Right ventricle myocardium superior (tissue), 1 donor: ENCODE measurements at places on chromosomes 1 and 21.

DNA sequence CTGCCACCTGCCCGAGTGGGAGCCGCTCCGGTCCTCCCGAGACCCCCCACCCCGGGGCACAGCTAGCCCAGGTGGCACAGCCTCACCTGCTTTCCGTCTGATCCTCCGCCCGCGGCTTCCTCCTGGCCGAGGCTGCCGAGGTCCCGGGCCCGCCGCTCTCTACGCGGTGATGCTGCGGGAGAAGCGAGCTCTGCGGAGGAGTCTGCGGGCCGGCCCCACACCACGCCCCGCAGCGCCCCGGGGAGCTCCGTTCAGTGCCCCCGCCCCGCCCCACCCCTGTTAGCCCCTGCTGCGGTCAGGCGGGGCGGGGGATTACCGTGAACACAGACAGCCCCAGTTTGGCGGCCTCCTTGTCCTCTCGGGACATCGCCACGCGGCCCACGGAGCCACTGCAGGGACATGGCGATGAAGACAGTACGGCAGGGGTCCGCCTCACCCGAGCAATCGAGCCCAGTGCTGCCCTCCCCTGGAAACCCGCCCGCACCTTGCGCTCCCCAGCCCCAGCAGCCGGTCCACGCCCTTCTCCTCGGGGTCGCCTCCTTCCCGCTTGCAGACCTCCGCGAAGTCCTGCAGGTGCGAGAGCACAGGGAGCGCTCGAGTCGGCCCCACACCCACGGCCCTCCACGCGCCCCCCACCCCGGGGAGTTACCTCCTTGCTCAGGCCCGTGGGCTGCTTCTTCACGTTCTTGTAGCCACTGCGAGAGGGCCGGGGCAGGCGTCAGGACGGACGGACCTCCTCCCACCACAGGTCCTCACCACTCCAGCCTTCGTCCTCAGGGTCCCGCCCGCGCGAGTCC is 933 bp downstream of the C1orf35 start:
- DNase-seq: peak; percentile 55

DNA sequence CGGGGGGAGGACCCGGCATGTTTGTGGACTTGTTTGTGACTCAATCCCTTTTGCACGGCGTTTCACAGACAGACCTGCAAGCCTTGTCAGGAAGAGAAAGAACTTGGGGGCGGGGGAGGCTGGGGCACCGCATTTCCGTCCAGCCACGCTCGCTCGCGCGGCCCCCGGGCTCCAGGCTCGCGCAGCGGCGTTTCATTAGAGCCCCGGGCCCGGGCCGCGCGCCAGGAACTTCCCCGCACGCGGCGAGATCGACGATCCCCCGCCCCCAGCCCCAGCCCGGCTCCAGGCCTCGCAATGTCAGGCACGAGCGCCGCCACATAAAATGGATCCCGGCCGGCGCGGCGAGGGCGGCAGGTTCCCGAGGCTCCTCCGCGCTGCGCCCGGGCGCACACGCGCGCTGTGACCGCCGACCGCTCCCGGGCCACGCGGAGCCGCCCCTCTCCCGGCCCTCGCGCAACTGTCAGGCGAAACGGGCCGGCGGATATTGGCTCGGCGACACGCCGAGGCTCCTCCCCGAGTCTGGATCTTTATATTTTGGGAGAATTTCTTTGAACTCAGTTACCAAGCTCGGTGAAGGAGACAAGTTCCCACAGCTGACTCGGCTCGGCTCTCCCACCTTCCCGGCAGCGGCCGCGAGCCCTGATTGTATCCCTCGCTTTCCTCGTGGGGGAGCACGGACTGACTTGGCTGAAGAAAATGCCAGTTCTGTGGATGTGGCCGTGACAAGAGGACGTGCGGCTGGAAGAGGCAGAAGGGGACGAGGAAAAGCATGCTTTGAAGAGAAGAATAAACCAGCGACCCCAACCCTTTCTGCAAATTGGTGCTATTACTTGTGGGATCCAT is at the start of gene KIF26B:
KIF26B (plus strand) TSS at position 557 of the 843 bp plus-strand sequence. CDS start 440 bp downstream, outside the sequence.
- peak; percentile 48 for DNase-seq

- no peak for DNase-seq
Observed at GRCh38 chr1:185108321-185108720, 48.4 kb downstream of the TRMT1L start.

- no peak for DNase-seq
Observed at GRCh38 chr1:31444725-31445448, 31.9 kb downstream of the SERINC2 start.

- DNase-seq: no peak
Observed at GRCh38 chr1:99170516-99170915, 93.8 kb upstream of the PLPPR4 start.

GRCh38 chr1:23424293-23425192 is at the start of gene TCEA3:
Gene TCEA3 (minus strand): TSS chr1:23424748. CDS start chr1:23424633, 115 bp downstream.
- peak; percentile 75 for DNase-seq

- DNase-seq: peak; percentile 38
Observed at GRCh38 chr21:46393451-46393940, 65.2 kb upstream of the DIP2A start.

DNA sequence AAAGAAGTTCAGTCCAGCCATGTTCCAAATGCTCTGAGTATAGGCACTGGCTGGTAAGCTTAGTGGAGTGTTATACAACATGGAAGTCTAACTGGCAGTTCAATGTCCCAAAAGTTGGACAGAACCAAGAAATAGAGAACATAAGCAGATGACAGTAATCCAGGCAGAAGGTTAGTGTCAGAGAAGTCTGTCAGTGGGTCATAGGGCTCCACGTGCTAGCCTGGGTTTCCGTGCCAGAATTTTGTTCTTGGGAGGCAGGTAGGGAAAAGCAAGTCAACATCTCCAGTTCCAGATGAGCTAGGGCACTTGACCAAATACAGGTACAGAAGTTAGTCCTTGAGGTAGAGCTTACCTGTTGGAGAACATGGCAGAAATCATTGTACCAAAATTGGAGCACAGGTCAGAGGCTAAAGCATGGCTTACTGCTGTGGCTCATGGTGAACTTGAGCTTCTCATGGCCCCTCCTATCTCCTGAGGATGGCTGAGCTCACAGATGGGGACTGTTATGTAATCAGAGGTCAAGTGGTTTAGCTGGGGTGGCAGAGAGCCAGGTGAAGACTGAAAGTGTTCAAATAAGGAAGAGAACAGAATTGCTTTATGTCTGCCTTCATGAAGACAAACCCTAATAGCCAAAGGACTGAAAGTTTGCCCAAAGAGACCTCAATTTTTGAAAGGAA is 170.8 kb downstream of the NFIA start:
- peak; percentile 84 for DNase-seq

DNA sequence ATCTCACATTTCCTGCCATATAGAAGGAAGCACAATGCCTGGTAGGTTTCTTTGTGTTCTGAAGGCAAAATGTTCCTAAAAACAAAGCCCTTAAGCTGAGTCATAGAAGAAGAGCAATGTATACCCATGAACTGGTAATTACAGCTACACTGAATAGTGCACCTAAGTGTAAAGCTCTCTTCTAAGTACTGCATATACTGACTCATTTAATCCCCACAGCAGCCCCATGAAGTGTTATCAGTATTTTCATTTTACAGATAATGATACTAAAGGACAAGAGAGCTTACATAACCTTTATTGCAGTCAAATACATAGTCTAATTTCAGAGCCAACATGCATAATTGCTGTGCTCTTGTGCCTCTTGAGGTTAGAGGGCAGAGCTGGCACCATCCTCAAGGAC is 239.9 kb downstream of the DPYD start:
- DNase-seq: no peak

GRCh38 chr1:97834899-97835298 is 85.9 kb downstream of the DPYD start:
- DNase-seq: no peak

- peak; percentile 71 for DNase-seq
Observed at GRCh38 chr1:15799004-15799867, 8.2 kb downstream of the UQCRHL start.

GRCh38 chr1:28056129-28056925 is 32.1 kb downstream of the EYA3 start:
- no peak for DNase-seq

- DNase-seq: peak; percentile 82
Observed at GRCh38 chr1:36156329-36157114, 562 bp downstream of the MAP7D1 start.

GRCh38 chr1:157521056-157521455 is 31.3 kb downstream of the FCRL5 start:
- DNase-seq: no peak

- DNase-seq: no peak
Observed at GRCh38 chr1:99818063-99818699, 32.0 kb upstream of the AGL start.

DNA sequence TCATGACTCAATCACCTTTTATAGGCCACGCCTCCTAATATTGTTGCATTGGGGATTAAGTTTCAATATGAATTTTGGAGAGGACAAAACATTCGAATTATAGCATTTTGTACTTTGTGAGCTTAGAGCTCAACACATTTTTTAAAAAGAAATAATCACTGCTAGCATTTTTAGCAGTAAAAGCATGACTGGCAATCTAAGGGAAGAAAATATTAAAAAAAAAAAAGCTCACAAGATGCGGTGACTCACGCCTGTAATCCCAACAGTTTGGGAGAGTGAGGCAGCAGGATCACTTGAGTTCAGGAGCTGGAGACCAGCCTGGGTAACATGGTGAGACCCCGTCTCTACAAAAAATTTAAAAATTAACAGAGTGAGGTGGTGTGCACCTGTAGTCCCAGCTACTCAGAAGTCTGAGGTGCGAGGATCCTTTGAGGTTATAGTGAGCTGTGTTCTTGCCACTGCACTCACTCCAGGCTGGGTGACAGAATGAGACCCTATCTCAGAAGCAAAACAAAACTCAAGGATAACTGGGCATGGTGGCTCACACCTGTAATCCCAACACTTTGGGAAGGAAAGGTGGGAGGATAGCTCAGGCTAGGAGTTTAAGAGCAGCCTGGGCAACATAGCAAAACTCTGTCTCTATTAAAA is 28.8 kb upstream of the DIPK1A start:
- no peak for DNase-seq

DNA sequence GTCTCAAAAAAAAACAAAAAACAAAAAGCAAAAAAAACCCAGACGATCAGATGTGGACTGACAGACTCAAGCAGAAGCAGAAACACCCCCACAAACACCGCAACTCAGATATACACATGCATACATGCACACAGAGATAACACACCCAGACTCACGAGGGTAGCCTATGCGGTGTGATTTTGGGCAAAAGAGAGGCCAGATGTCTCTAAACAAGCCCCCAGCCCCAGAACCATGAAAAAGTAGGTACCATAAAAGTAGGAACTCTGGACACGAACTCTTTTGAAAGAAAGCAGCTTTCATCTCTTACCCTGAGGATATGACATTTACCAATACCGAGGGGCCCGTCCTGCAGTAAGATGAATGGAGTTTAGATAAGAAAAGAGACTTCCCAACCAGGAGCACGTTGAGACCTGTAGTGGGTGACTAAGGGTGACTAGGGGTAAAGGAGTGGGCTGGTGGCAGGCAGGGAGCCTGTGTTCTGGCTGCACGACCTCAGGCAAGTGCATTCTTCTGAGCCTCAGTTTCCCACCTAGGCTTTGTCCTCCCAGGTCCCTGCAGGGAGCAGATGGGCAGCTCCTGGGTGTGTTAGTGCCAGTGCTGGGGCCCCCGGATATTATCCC is 1.5 kb upstream of the TINAGL1 start:
- no peak for DNase-seq

DNA sequence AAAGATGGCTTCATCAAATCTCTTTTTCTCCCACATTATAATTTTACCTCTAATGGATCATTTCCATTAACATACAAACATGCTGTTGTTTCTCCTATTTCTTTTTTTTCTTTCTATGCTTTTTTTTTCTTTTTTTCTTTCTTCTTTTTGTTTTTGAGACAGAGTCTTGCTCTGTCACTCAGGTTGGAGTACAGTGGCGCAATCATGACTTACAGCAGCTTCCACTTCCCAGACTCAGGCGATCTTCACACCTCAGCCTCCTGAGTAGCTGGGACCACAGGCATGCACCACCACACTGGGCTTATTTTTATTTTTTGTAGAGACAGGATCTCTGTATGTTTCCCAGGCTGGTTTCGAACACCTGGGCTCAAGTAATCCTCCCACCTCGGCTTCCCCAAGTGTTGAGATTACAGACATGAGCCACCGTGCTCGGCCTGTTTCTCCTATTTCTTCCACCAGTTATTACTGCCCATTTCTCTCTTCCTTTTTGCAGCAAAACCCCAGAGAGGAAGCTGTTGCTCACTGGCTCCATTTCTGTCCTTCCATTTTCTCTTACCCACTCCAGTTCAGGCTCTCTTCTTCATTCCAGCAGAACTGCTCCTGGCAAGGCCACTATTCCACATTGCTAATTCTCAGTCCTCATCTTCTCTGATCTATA is 32.1 kb upstream of the OPRD1 start:
- DNase-seq: no peak

DNA sequence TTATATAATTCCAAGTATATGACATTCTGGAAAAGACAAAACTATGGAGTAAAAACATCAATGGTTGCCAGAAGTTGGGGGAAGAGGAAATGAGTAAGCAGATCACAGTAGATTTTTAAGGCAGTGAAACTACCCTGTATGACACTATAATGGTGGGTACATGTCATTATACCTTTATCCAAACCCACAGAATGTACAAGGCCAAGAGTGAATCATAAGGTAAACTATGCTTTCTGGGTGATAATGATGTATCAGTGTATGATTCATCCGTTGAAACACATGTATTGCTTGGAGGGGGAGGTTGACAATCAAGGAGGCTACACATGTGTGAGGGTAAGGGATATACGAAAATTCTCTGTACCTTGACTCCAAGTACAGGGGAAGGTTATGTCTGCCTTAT is 862.7 kb downstream of the PLA2G4A start:
- DNase-seq: no peak

DNA sequence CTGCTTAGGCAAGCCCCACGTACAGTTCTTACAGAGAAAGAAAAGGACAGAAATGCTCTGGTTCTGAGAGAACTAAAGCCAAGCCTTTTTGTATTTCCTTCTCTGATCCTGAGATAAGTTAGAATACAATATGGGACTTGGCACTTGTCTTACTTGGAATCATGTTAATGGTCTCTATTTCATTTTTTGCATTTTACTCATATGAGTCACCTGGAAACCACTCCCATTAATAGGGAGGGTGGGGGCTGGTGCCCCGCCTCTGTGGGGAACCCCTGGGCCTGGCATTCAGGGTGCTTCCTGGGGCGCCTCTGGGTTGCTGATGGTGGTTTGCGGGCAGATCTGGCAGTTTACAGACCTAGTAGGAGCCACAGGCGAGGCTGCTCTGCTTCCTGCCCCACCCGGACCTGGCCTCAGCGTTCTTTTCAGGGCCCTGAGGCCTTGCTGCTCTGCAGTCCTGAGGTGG is 26.7 kb downstream of the TSPAN2 start:
- DNase-seq: peak; percentile 71

- peak; percentile 10 for DNase-seq
Observed at GRCh38 chr21:46319186-46319585, 4.5 kb downstream of the C21orf58 start.

DNA sequence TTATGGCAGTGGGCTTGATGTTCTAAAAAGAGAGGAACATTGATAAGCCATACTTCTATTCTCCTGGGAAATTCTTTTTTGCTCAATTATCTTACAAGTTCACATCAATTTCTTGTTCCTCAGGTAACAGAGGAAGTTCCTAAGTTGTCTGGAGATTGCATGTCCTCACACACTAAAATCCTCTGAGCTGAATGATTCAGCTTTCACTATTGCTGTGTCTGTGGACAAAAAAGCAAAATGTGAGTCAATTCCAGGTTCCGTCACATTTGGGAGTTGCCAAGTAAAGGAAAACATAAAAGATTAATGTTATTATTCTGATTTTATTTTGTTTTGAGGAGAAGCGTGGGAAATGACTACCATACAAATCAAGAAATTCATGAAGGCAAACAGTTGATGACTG is 316.7 kb downstream of the CHRM3 start:
- no peak for DNase-seq
